GM23338 (cell line): ENCODE measurements at places on chromosomes 5 and 9.

DNA sequence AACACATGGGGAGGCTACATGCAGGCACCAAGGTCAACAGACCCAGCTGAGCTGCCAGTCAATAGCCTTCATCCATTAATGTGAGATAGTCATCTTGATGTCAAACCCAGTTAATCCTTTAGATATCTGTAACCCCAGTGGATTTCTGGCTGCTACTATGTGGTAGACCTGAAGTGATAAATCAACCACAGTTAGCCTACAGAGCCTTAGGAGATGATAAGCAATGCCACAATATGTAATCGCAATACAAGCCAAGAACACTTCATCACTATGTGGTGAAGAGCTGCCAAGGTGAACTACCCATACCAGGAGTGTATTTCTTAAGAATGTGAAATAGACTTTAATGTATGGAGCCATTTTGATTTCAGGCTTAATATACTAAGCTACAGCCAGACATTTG, 1175.5 kb downstream of the DTWD2 start:
- no peak overlapping the region for H3K4me3 ChIP-seq
- H3K27me3 ChIP-seq = no peaks in the 10 kb centered on the region
- no peak overlapping the region for H3K27ac ChIP-seq
- DNase-seq = no peak
- no peaks in the 10 kb centered on the region for H3K4me1 ChIP-seq

DNA sequence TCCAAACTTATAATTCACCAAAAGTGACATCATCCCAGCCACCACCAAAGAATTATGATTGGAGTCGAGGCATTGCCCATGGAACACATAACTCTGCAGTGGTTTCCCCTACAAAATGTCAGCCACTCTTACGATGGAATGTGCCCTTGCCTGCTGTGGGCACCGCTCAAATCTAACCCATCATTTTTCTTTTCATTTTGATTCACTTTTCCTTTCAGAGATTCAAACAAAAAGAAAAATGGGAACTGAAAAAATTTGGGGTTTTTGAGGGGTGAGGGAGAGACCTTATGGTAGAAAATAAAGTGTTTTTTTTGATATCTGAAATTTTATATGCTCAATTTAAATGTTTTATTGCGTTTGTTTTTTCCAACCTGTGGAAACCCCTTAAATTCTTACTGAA, 28.1 kb downstream of the SMARCA2 start:
- H3K4me3 ChIP-seq = no peak overlapping the region
- H3K27me3 ChIP-seq = peaks cover 15% of the 10 kb centered on the region
- DNase-seq = no peak

DNA sequence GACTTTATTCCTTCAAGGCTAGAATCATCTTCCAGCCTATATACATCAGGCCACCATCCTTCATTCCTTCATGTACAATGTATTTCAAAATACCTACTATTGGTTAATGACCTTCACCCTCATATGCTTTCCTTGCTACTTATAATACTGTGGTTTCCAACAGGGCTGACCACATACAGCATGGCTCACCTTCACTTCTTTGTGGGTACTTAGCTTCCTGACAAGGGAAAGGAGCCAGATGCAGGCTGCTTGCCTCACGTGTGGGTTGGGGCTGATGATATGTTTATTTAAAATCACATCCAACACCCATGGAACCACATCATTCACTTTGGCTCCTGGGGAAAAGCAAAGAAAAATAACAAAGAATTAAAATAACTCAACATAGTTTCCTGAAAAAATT, 63.9 kb upstream of the OR2K2 start:
- no peak overlapping the region for H3K27ac ChIP-seq
- H3K4me1 ChIP-seq = no peaks in the 10 kb centered on the region
- no peaks in the 10 kb centered on the region for H3K27me3 ChIP-seq
- DNase-seq = no peak

- H3K27ac ChIP-seq = no peak overlapping the region
- no peaks in the 10 kb centered on the region for H3K36me3 ChIP-seq
Observed at GRCh38 chr5:32848681-32849080, 137.6 kb downstream of the NPR3 start.

GRCh38 chr9:98575379-98576346, 133.1 kb downstream of the GABBR2 start:
- no peaks in the 10 kb centered on the region for H3K36me3 ChIP-seq
- H3K4me1 ChIP-seq = no peaks in the 10 kb centered on the region
- no peak overlapping the region for H3K27ac ChIP-seq
- H3K4me3 ChIP-seq = no peak overlapping the region
